ENCODE measurements at places on chromosomes 4 and X.

GRCh38 chr4:120557372-120557771 is 365.2 kb downstream of the PRDM5 start:
- DNase-seq = no peak

- DNase-seq = no peak
Measured at GRCh38 chr4:25171201-25171865, 11.1 kb upstream of the SEPSECS start.

GRCh38 chrX:23616361-23616760 is 50.9 kb upstream of the PRDX4 start:
- DNase-seq = no peak

- DNase-seq = no peak
Measured at GRCh38 chr4:173094739-173095421, 73.7 kb upstream of the GALNT7 start.

DNA sequence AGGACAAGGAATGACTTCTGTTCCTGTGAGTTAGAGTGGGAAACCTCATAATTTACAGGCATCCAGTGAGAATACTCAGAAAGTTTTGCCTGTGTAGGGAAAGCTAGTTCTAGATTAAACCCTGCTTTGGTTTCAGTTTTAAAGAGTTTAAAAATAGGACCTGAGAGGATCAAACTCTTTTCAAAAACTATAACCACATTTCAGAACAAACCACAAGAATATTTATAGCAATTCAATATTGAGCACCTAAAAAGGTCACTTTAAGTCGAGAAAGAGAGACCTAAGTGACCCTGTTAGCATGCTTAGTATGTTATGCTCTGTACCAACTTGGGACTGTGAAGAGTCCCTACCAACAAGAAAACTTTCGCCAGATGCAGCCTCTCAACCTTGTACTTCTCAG is 17.4 kb upstream of the PWWP3B start:
- no peak for DNase-seq

GRCh38 chrX:154731881-154732280 is 19.0 kb downstream of the GAB3 start:
- no peak for DNase-seq

GRCh38 chrX:140822184-140822583 is 112.6 kb downstream of the LINC00632 start:
- DNase-seq = no peak

GRCh38 chr4:21819086-21819485 is 129.5 kb downstream of the KCNIP4 start:
- no peak for DNase-seq

- DNase-seq = no peak
Measured at GRCh38 chrX:63784346-63784901, 590 bp downstream of the ARHGEF9 start.

DNA sequence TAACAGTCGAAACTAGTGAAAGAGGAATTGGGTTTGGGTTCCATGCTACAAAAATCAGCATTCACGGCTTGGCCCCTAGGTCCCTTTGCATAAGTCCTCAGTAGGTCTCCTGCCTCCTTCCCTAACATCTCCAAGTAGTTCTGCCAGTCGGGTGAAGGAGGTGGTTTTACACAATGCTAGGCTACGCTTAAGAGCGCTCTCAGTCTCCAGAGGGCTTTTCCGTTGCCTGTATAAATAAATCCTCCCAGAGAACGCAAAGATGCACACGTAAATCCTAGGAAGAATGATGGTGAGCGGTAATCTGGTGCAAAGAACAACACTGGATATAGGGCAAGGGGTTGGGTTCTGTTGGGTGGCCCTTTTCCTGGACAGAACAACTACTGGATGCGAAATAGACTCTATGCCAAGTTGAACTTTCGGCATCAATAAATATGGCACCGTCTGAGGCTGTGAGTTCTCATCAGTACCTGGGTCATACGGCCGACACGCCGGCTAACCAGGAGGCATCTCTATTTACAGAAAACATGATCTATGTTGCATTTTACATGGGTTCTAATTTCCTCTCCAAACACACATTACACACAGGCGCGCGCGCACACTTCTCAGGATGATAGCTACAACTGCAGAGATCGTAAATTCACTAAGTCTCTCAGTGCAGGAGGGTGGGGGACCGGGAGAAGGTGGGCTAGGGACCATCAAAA is 1.3 kb downstream of the CAMK2D start:
- peak; percentile 7 for DNase-seq

- DNase-seq = peak; percentile 82
Measured at GRCh38 chr4:4541661-4542570, at the start of gene STX18. Gene STX18, minus strand, starts transcription at chr4:4542048. Its CDS starts 84 bp downstream, at chr4:4541964.

GRCh38 chrX:126799059-126799458 is 20.5 kb upstream of the PRR32 start:
- no peak for DNase-seq

DNA sequence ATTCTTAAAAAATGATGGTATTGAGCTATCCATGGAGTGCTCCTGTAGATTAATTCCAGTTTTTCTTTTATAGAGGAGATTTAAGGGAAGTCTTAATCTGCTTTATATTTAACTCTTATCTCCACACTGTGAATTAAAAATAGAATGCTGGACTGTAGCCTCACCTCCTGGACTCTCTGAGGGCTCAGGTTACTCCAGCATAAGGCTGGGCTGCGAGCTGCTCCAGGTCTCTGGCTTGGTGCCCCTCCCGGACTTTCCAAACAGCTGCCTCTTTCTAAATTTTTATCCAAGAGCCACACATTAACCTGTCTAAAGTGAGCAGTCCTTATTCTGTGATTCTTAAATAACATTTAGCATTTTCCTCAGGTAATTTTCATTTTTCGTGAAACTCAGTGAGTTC is 218.7 kb upstream of the JADE1 start:
- no peak for DNase-seq

DNA sequence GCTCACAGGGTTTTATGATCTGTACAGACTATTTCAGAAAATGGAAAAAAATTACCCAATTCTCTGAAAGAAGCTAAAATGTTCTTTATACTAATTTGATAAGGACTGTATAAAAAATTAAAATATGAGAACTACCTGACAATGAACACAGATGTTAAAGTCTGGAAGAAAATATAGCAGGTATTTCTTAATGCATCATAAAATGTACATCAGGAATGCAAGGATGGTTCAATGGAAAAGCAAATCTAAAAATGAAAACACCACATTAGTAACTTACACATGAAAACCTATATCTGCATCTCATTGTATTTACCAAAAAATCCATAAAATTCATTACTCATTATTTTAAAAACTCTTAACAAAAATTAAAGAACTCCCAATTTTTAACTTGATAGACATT is 39.4 kb downstream of the ARHGAP6 start:
- DNase-seq = no peak

GRCh38 chr4:45865781-45866180 is 258.1 kb downstream of the GABRG1 start:
- DNase-seq = no peak

All from NCI-H1930 (cell line).